ENCODE measurements at places on chromosomes 2 and 18.

GRCh38 chr18:56245866-56246580, 392.4 kb downstream of the TXNL1 start:
- DNase-seq = peak; percentile 6

DNA sequence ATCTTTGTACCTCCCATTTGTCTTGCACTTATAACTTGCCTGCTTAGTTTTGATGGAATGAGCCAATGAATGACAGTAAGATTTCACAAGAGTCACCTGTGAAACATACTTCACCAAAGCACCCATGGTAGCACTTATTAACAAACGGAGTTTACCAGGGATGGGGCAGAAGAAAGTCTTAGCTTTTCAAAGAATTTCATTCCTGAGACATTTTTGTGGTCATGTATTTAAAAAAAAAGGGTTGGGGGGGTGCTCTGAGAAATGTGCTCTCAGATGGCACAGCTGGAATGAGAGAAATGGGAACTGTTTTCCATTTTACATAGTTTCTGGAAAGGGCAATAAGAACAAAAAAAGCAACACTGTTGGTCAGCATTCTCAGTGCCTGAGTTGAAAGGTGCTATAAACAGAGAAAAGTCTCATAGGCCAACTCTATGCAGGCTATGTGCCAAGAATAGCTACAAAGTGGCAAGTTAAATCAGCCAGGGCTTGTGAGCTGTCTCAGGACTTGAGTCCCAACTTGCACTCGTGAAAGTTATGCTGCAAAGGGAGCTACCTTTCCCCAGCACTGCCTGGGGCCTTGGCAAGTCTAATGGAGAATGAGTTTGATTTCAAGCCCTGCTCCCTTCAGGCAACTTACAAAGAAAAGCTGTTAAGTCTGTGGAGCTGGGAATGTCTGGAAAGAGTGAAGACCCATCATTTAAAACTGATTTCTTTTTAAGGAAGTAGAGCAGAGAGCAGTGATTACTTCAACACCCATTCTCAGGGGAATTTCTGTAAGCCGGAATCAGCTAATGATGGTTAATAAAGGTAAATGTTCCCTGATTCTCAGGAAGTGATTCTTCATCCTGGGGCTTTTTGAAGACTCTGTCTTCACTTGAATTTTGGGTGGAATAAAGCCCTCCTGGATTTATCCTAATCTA, 170.6 kb downstream of the SLC8A1 start:
- DNase-seq = no peak

- DNase-seq = no peak
These were observed 254.0 kb upstream of the RBMS1 start for GRCh38 chr2:160747501-160748170.

GRCh38 chr2:186717320-186718007, 23.6 kb downstream of the FAM171B start:
- no peak for DNase-seq

DNA sequence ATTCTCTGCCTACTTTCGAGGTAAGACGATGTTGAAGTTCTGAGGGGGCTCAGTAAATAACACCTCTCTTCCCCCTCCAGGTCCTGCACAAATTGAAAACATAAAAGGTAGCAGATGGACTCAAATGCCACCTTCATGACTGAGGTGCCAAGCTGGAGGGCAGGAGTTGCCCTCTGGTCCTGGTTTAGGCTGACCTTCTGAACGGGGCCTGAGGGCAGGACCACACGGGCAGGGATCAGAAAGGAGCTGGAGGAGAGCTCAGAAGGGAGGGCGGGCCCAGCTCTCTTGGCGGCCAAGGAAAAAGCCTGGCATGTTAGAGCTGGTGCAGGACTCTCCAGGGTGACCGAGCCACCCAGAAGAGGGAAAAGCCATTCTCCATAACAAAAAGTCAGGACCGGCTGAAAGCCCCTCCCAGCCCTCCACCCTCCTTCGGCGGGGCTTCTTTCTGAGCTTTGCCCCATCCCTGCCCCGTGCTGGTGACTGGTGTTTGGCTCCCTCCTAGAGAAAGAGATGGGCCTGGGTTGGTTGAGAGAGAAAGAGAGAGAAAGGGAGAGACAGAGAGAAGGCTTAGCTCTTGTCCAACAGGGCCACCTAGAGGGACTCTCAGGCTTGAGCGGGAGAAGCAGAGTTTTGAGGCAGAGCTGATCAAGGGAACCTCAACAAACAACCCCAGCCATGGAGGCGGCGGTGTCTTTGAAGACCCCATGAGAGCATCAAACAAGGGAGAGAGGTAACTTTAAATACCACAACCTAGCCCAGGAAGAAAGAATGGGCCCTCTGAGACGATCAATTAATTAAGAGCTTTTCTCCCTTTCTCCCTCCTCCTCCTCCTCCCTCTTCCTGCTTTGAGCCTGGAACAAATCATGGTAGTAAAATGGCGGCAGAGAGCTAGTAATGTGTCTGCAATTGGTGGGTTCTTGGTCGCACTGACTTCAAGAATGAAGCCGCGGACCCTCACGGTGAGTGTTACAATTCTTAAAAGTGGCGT, 50.8 kb downstream of the WIPF1 start:
- DNase-seq = no peak

DNA sequence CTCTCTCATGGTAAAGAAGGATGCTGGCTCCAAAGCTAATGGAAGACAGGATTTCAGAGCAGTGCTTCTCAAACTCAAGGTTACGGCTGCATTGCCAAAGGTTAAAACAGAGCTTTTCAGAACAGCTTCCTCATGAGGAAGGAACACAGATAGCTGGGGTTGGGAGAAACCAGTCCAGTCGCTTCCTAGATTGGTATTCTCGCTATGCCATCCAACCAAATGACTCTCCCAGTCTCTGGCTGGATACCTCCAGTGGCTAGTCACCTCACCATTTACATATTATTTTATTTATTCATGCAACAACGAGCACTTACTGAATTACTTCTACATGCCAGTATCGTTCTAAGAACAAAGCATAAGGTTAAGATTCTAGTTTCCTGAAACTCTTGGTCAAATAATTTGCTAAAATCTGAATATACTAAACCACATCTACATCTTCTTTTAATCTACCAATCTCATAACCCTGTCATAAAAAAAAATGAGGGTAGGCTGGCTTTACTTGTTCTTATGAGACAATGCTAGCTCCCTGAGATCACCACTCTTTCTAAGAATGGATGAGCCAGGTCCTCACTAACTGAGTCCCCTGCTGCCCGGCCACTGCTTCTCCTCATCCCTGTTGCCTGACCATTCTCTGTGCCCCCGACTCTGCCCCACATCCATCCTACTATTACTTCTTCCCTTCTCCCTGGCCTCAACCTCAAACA, 20.4 kb downstream of the KDSR start:
- DNase-seq = no peak

- no peak for DNase-seq
These were observed 152.8 kb upstream of the COPS8 start for GRCh38 chr2:236932831-236933361.
